ENCODE measurements at places on chromosomes 12 and 14.

- DNase-seq = no peak
These were observed 69.7 kb downstream of the SEC23A start for GRCh38 chr14:39033371-39033770.

- DNase-seq = no peak
These were observed 591.0 kb upstream of the ATP2B1 start for GRCh38 chr12:90299666-90300065.

- no peak for DNase-seq
These were observed 66.7 kb downstream of the RALGAPA1 start for GRCh38 chr14:35742442-35742841.

DNA sequence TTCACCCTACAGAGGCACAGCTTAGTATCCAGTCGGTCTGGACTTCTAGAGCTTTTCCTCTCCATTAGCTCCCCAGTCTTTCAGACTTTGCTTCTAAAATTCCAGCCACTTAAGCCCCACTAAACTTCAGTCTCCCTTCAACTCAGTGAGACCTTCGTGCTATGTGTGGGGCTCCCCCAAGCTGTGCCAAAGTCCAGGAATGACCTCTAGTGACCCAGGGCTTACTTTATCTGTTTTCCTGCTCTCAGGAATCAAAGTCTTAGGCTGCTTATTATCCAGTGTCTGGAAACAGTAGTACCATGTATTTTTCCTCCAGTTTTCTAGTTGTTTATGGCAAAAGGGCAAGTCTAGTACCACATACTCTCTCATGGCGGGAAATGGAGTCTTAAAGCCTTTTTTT lies 77.8 kb downstream of the IFT43 start:
- DNase-seq = no peak
